ENCODE measurements at places on chromosomes 5 and 9.

- no peak for DNase-seq
Measured at GRCh38 chr5:172732201-172732865, 38.7 kb downstream of the DUSP1 start.

- DNase-seq: no peak
Measured at GRCh38 chr5:125961150-125961549, 462.1 kb upstream of the GRAMD2B start.

- DNase-seq: no peak
Measured at GRCh38 chr9:31135567-31135966, 1248.9 kb upstream of the ACO1 start.

DNA sequence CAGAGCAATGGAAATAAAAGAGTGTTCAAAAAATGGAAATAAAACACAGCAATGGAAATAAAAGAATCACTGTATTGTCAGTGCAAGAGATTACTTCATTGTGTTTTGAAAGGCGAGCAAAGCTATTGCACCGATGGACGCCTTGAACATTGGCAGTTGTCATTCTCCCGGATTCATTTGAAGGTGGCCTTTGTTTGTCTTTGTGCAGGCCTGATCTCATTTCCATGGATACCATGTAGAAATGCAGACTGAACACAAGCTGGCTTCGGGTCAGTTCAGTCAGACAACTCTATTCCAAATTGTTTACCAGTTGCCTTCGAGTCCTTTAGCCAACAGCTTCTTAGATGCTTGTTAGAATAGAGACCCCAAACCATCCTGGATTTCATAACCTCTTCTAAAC, 8.3 kb downstream of the ITGA2 start:
- no peak for DNase-seq

GRCh38 chr9:122065923-122066629, 27.0 kb downstream of the TTLL11 start:
- no peak for DNase-seq

- DNase-seq: no peak
Measured at GRCh38 chr5:111227801-111228200, 3.6 kb downstream of the CAMK4 start.

DNA sequence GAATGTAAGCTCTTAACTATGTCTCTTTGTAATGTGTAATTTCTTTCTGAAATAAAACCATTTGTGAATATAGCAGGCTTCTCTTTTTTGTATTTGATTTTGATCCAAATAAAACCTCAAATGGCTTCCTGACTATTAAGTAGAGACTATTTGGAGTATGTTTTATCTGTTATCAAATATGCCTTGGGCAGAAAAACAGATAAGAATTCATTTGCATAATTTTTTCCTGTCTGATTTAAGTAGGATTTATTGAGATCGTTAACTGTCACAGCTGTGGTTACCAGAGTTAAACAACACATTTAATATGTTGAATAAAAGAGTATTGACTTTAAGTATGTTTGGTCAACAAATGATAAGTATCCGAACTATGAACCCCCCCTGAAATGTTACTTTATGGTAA, 104.9 kb downstream of the MELK start:
- DNase-seq: no peak

DNA sequence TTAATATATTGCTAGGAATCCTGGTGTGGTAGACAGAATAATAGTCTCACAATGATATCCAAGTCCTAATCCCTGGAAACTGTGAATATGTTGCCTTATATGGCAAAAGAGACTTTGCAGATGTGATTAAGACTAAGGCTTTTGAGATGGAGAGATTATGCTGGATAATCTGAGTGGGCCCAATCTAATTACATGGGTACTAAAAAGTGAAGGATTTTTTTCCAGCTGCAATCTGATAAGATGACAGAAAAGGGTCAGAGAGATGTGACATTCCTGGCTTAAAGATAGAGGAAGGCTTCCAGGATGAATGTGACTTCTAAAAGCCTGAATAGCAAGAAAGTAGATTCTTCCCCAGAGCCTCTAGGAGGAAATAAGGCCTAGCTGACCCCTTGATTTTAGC, 80.7 kb upstream of the MPDZ start:
- no peak for DNase-seq

DNA sequence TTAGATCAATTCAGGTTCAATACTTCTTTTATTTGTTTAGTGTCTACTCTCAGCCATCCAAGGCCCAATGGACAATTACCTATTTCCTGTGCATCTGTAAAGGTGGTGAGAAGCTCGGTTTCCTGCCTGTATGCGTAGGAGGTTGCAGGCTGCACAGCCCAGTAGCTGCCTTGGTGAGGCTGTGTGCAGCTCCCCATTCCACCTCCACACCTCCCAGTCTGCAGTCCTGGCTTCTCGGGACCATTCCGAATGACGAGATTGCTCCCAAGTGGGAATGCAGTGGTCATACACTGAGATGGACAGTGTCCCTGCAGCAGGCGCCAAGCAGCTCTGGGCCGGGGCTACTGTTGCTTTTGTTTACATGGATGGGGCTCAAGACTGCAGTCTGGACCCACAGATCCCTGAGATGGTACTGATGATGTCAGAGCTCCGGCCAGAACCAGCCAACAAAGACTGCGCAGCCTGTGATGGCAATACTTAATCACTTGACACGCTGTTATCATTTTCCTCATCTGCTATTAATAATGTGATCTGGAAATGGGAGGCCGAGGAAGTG, 206.1 kb upstream of the IRX1 start:
- no peak for DNase-seq

- no peak for DNase-seq
Measured at GRCh38 chr9:88732128-88732527, 197.2 kb downstream of the NXNL2 start.

- DNase-seq: no peak
Measured at GRCh38 chr9:109855540-109855939, 75.5 kb downstream of the PALM2AKAP2 start.

DNA sequence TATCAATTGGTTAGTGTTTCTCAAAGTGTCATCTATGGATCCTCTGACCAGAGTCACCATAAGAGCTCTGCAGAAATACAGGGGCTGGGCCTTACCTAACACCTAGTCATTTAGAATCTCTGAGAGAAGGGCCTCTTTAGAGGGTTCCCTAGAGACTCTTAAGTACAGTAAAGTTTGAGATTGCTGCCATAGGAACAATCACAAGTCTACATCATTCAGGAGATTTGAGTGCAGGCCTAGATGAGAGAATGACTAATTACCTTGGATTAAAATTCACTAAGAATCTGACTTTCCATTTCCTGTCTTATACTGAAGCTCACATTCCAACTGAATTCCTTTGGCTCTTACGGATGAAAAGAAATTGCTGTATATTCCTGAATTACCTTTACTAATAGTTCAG, 182.1 kb upstream of the PTGER4 start:
- DNase-seq: no peak

- DNase-seq: no peak
Measured at GRCh38 chr9:72839085-72839484, 113.8 kb downstream of the ALDH1A1 start.

DNA sequence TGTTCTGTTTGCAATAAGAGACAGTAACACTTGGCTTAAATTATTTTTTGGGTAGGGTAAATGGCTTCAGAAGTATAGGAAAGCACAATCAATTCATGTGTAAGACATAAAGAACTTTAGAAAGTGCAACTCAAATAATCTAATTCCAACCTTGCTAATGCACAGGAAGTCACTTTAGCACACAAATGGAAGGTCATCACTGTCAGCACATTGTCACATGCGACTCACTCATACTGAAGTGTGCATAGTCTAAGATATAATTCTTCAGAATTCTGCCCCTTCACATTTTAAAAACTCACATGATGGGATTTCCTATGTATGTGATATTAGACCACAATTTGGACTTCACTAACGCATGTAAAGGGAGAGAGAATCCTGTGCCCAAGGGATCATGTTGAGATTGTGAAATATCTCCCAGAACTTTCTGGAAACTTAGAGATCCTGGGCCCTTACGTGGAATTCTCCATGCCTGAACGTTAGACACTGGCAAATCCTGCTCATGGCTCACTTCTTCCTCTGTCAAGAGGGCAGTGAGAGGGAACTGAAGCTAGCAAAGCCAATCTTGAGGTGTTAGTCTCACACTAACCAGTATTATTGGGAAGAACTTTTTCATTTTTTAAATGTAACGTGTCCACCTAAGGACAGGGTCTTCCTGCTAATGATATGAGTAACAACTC, 403.2 kb upstream of the PTGER4 start:
- DNase-seq: no peak

DNA sequence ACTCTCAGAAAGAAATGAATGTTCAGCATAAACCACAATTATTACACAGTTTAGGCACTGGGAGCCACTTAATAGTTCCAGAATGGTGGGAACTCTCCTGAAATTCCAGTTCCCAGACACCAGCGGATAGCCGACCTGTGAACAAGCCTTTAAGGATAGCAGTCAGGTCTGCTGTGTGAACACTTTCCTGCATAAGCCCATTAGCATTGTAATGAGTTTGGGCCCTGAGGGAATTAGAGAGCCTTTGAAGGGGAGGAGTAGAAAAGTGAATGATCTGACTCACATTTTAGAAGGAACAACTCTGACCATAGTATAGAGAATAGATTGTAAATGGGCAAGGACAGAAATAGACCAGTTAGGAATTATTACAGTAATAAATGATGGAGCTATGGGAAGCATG, 189.1 kb downstream of the ADGRV1 start:
- DNase-seq: no peak

DNA sequence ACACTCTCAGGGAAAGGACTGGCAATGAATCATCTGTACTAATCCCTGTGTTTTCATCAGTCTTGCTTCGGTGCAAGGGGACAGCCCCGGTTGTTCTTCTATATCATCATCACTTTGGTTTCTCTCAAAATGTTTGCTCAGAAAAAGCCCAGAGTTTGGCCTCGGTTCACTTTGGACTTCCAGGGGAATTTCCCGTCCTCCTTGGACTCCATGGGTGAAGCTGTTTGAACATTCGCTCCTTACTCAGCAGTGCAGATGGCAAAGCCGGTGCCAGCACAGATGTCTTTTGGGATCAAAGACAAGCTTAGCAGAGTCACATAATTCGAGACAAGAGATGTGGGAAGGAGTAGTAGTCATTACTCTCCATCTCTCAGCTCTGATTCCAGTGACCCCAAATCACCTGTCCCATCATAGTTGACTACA, 69.8 kb upstream of the TNFSF8 start:
- DNase-seq: no peak

DNA sequence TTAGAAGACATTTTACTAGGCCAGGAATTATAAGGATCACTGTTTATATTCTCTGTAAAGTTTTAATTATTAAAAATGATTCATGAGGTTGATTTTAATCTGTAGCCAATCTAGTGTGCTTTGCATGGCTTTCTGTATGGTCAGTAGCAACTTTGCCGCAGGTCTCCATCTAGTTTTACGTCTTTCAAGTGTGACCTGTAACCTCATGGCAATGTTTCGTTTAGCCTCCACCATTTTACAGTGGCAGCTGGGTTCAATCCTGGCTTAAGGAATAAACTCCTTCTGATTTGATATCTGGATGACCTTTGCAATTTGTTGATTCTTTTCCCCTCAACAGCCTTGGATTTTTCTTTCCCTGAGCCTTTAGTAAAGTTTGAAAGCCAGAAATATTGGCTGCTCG, 434.5 kb upstream of the CDH9 start:
- DNase-seq: no peak

DNA sequence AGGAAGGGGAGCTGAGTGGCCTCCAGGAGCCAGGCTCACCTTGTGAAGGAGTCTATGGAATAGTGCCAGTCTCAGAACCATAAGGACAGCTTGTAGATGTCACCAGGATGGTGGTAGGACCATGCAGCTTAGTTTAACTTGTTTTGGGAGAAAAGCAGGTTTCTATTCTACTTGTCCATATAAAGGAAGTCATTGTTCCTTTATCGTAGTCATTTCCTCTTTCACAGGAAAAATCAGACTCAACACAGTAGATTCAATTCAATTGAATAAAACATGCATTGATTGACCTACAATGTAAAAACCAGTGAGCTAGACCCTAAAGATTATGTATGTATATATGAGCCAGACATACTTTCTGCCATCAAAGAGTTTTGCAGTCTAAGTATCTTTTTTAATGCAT, 53.3 kb downstream of the MEGF10 start:
- DNase-seq: no peak

DNA sequence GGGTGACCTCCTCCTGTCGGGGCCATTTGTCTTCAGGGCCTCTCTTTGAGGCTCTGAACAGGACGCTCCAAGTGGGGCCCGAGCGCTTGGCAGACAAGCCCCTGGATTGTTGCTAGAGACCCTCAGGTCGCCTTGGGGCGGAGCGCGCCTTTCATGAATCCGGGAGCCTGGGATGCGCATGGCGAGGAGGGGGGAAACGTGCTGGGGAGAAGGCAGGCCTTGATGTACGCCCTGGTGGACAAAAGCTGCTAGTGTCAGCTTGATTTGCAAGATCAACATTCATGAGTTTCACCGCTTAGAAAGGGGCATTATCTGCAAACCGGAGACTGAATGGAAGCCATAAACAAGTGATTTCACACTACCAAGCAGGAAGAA, 226.3 kb downstream of the SMARCA2 start:
- DNase-seq: no peak

GRCh38 chr9:122126331-122127261, 33.0 kb downstream of the NDUFA8 start:
- no peak for DNase-seq

GRCh38 chr5:126597156-126597555, 2.1 kb upstream of the ALDH7A1 start:
- no peak for DNase-seq

DNA sequence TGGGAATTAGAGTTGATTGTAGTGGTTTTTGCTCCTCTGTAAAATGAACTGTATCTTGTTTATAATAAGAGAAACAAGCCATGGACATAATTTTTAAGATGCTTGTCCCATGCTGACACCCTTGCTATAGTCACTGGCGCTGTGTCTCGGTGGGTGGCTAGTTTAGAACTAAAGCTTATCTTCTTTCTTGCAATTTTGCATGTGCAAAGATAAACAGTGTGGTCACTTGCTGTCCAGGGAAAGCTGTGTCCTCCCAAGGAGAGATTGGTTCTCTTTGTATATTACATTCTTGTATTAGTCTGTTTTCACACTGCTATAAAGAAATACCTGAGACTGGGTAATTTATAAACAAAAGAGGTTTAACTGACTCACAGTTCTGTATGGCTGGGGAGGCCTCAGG, 143.8 kb downstream of the MELK start:
- no peak for DNase-seq

DNA sequence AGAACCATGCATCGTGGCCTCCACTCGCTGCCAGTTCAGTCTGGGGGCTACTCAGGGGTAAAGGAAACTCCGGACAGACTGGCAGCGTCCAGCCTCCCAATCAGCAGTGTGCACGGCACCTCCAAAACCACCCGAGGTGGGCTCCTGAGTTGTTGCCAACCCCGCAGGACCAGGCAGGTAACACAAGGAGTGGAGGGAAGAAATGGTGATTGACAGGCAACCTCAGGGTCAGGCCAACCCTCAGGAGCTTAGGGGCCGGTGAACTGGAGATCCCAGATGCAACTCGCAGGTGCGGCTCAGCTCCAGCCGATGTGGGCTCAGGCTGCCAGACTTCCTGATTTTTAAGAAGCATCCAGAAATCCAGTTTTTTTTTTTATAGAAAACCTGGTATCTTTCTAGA, 37.3 kb upstream of the AKNA start:
- no peak for DNase-seq

DNA sequence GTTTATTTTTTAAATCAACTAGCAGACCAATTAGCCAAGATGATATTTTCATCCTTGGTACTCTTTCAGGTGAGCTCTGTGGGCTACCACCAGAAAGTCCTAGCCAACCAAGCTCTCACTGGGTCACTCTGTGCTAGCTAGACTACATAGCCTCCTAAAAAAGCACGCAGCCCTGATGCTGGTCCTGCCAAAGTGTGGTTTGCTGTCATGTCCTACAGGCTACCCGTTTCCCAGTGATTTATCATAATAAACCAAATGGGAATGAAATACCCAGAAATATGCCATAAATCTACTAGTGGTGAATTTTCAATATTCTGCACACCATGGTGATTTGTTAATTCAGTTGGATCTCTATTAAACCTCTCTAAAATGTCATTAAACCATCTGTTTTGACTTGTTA, 481.4 kb downstream of the RAB3C start:
- DNase-seq: no peak
